CD4-positive, CD25-positive, alpha-beta regulatory T cell (primary cell): ENCODE measurements at places on chromosomes 4 and X.

DNA sequence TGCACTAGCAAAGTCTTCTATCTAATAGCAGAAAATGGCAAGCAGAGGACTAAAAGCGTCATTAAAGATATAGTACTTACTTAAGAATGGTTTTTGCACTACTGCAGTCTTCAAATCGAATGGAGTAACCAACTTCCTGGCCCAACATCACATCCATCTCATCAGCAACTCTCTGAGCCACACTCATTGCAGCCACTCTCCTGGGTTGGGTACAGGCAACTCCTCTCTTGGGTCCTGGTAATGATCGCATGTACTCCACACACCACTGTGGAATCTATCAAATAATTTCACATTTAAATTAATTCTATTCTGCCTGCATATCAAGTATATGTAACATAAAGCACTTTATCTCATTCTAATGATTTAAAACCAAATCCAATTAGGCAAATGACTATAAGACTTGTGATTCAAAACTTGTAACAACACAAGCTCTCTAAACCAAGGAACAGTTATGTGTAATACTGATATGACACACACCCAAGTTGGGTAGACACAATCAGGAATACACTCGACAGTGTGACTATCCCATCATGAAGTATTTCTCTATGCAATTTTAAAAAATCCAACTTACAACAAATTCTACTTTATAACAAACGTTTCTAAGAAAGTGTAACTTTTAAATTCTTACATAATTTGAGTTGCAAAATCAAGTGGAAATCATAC, 13.6 kb downstream of the DHX15 start:
- DNase-seq: no peak

DNA sequence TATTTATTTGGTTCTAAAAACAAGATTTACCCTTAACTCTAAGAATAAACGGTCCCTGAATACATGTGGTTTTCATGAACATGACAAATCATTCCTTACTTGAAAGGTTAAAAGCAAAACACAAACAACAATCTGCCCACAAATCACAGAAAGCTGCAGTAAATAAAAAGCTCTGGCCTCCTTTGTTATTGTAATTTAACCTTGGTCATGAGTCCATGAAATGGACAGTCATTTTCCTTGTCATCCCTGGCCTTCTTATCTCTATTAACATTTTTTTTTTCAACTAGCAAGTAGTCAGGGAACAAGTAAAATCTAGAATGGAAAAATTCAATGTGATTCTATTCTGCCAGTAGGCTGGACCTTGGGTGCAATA, 92.7 kb downstream of the SCD5 start:
- no peak for DNase-seq

DNA sequence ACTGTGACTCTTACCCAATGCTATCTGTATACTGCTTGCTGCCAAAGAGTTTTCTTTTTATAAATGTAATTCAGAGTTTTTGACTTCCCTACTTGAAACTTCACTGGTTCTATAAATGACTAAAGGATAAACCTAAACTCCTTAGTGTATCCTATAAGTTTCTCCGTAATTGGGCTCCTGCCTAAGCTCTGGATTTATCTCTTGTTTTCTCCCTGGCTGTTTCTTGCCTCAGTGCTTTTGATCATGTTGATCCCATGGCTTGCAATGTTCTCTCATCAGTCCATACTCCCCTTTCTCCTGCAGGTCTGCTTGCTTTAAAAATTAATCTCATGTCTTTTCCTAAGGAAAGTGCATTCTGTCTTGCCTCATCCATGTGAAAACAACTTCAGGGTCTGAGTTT, 1543.1 kb upstream of the IGFBP7 start:
- DNase-seq: no peak

GRCh38 chr4:110795971-110796370, 173.1 kb upstream of the PITX2 start:
- no peak for DNase-seq

GRCh38 chr4:97987019-97987648, 156.1 kb downstream of the STPG2 start:
- peak; percentile 28 for DNase-seq

DNA sequence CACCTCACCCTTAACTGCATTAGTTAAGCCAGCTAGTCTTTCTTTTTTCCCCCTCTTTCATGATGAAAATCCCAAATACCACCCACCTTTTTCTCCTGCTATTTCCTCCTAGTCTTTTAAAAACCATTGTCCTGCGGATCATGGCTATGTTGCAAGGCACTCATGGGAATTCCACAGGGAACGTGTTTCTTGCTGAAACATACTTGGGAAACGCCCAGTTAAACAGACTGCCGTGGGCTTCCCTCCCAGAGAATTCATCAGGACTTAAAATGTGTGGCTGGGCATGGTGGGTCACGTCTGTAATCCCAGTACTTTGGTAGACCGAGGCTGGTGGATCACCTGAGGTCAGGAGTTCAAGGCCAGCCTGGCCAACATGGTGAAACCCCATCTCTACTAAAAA, 32.2 kb downstream of the XG start:
- DNase-seq: no peak

DNA sequence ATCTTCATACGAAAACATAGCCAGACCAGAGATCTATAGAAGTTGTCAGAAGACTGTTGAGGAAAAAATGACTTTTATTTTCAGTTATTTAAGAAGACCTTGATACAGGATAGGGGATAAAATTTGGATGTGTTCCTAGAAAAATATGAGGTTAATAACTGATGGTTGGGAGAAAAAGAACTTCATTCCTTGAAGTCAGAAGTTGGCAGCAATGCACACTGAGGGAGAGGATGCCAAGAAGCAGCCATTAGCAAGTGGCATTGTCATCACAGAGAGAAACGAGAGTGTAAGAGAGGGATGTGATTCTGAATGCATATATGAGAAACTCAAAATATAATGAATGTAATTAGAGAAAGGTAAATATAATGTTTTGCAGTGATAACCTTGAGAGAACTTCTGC, 382.1 kb upstream of the EPHA5 start:
- DNase-seq: no peak

DNA sequence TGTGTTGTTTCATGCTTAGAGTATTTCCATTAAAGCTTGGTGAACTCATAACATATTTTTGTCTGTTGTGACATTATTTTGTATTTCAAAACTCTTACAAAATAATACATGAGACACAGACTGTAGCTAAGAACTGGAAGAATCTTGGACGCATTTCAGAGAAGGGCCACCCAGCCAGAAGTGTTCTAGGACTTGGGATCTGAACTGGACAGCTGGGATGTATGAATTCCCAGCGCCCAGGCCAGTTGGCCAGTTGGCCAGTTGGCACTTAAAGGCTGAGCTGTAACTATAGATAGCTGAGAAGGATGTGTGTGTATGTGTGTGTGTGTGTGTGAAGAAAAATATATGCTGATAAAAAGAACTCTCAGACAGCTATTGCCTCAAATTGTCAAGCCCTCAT, 193.4 kb upstream of the GPR101 start:
- DNase-seq: no peak

DNA sequence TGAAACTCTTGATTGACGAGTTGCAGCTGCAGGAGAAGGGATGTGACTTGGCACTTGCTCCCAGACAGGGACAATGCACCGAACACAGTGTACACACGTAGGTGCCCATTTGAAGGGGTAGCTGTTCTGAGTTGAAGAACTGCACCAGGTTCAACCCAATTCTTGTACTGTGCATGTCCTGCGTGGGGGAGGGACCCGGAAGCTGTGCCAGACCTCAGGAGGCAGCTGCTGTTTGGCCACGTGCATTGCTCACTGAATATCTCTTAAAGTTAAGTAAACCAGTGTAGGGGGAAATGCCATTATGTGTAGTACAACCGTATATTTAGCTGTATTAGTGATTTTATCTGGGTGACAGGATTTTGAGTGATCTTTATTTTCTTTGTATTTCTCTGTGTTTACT, 12.0 kb upstream of the RBBP7 start:
- no peak for DNase-seq

DNA sequence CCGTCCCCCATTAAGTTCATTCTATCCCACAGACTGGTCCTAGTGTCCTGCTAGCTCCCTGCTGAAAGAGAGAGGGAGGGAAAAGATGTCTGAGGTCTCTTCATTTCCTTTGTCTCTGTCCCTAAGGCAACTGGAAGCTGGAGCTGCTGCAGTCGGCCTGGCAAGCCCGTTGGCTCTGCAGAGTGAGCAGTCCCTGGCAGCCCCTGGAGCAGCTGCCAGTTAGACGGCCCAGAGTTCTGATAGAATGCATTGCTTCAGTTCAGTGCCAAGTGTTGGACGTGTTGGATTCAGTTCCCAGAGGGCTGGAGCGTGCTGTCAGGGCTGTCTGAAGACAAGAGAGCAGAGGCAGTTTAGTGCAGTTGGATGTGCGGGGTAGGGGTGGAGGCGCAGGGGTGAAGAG, 975 bp downstream of the KCNE5 start:
- no peak for DNase-seq

- DNase-seq: no peak
These were observed 115.2 kb upstream of the LNX1 start for GRCh38 chr4:53706422-53707032.

DNA sequence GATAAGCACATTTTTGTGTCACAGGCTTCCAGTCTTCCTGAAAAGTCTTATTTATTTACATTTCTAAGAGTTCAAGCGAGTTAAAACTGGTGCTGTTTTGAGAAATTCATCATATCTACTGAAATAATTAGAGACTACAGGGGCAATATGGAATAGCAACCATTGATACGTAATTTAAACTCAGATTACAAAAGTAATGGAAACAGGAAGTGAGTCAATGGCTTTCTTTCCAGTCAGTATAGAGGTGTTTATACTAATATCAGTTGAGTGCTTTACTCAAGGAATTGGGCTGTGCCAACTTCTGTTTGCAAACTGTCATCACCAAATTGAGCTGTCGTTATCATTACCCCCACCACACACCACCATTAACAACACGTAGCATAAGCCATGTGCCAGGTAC, 222.7 kb downstream of the COL25A1 start:
- DNase-seq: no peak

DNA sequence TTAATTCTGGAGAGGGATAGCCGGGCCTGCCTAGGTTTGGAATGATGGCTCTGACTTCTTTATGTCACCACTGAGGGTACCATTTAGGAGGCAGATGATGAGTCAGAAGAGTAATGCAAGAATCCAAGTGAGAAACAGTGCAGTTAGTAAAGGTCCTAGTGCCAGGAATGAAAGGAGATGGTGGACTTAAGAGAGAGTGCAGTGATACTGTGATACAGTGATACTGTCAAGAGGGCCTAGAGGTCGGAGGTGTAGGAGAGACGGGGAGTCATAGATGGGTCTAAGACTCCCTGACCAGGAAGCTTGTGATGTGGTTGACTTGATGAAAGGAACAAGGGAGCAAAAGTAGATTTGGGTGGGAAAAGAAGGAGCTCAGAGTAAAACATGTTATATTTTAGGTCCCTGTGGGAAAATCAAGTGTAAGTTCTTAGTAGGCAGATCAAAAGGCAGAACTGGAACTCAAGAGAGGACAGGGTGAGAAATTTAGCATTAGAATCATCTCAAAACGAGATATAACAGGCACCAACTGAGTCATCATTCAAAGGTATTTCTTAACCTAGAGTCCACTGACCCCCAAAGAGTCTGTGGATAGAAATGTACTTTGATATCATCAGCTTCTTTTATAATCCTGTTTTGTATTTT, 85.0 kb downstream of the NFKB1 start:
- DNase-seq: no peak

GRCh38 chr4:184376923-184377322, 97.4 kb downstream of the IRF2 start:
- no peak for DNase-seq

- DNase-seq: no peak
These were observed 115.0 kb upstream of the SHISA3 start for GRCh38 chr4:42282081-42282901.

DNA sequence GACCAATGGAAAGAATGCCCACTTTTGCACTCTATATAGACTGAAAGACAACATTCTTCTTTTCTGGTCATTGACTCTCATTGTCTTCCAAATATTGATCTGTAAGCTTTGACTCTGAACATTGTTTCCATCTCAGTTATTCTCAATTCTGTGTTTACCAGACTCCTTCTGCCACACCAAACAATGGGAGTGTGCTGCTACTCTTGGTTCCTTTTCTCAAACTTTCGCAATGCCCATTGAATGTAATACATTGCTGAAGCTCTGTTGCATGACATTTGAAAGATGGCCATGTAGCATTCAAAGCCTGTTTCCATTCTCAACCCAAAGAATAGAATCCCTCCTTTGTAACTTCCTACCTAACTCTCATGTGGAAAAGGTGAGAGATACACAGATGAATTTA, 136.2 kb downstream of the BTC start:
- no peak for DNase-seq

DNA sequence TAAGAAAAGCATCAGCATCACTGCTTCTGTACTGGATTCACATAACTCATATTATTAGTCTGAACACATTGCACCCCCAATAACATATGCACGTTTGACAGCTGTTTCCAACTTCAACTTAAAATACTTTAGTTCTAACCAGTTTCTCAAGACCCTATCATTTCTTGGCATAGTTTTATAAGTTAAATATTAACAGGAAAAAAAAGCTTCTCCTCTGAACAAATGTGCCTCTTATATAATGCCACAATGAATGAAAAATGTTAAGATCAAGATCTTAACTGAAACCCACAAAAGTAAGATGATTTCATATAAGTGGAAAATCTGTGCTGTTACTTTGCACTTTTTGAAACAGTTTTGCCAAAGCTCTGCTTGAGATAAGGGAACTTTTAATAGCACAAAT, 652.8 kb upstream of the FAM241A start:
- DNase-seq: no peak

- DNase-seq: no peak
These were observed 276.9 kb downstream of the FAM47A start for GRCh38 chrX:33855251-33855650.

DNA sequence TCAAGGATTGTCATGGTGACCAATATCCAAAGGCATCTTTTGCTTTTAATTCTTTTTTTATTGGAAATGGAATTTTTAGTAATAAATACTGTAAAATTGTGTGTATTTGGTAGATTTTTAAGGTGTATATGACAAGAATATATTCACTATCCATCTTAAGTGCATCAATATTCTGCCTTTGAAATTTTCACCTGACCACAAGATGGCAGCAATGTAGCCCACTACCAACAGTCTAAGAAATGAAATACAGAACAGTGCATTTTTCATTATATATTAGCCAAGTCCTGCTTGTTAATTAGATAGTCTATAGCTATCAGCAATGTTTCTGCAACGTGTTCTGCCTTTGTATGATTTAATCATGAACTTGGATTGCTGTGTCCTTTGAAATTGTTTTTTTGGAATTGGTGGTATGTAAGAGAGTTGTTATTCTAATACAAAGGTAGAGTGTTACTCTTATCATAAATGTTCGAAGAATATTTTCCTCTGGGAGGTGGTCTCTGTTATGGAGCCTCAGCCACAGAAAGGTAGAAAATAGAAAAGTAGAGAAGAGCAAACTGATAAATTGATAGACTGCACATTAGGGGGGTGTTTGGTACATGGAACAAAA, 38.2 kb downstream of the HPGDS start:
- peak; percentile 51 for DNase-seq

- DNase-seq: no peak
These were observed 98.3 kb upstream of the MAML3 start for GRCh38 chr4:140252141-140252741.
